ENCODE measurements at places on chromosomes 6 and 20. TPM values are rescaled to one million over a fixed set of nuclear protein-coding genes. Genes with fewer than 3 reads are reported as not detected.

TBXT gene
- total RNA-seq = not detected

C6orf141 gene
- 0.41 TPM for total RNA-seq

CCN2 gene
- total RNA-seq = 33.0 TPM

ZNF311 gene
- total RNA-seq = 0.36 TPM
